ENCODE measurements at places on chromosomes 12 and 14. TPM values are rescaled to one million over a fixed set of nuclear protein-coding genes. Genes with fewer than 3 reads are reported as not detected.
A peak's percentile ranks its signal among the peaks of the same experiment; 100 is the strongest.

DNA sequence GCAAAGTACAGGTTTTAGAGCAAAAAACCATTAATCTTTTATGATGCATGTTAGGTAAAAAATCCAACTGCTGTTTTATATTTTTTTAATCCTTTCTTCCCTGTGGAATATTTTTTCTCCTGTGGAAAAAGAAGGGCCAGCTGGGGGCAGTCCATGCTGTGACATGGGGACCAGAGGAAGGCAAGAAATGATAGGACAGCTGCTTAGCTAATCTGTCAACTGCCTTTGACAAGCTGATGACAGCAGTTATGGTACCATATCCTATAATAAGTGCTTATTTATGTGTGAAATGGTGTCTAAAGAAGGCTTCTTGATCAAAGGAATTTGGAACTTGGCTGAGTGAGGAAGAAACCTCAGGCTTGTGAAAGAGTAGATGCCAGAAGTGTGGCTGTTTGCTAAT lies 452.4 kb upstream of the NOVA1 start:
- no peak for DNase-seq
- H3K27me3 ChIP-seq: no peaks in the 10 kb centered on the region
- no peaks in the 10 kb centered on the region for H3K4me1 ChIP-seq
- H3K27ac ChIP-seq: no peak overlapping the region

GRCh38 chr12:122081697-122082221 lies 3.2 kb downstream of the MLXIP start:
- peak overlapping the region; percentile 78 for H3K4me3 ChIP-seq
- DNase-seq: no peak
- peaks cover 31% of the 10 kb centered on the region for H3K36me3 ChIP-seq
- H3K27me3 ChIP-seq: no peaks in the 10 kb centered on the region
- H3K27ac ChIP-seq: peak overlapping the region; percentile 79

Gene KERA
- not detected for total RNA-seq

DNA sequence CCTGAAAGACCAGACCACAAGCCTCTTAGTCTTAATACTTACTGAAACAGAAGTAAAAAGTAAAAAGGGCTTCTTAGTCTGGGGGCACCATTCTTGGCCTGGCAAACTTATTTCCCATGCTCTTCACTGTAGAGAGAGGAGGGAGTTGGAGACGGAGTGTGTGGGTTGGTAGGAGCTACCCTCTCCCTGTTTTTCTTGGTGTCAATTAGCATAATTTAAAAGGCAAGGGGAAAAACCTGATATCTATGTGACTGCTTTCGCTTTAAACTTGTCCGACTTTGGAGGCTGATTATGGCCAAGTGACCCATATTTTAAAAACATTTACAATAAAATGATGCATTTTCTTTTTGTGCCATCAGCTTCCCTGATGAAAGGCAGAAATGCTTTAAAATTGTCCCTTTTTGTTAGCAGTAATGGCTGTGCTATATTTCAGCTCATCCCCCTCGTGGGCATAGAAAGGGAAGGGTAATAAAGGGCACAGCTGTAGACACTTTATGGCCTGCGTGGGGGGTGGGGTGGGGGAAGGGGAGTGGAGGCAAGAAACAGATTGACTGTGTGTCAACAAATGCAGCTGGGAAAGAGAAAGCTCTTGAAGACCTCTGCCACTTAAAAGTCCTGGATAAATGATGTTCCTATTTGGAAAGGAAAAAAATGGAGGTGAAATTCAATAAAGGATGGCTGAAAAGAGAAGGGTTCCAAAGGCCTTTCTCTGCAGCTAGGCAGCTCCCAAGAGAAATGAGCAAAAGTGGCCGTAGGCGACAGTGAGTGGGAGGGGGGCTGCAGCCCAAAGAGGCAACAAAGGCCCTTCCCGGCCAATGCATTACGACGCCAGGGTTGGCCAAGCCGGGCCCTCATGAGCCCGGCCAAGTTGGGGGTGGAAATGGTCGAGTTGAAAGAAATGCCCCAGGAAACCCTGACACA lies 57.5 kb upstream of the TMEM263 start:
- no peak overlapping the region for H3K4me3 ChIP-seq
- peaks cover 14% of the 10 kb centered on the region for H3K27me3 ChIP-seq
- H3K4me1 ChIP-seq: peaks cover 6% of the 10 kb centered on the region
- H3K36me3 ChIP-seq: no peaks in the 10 kb centered on the region

DNA sequence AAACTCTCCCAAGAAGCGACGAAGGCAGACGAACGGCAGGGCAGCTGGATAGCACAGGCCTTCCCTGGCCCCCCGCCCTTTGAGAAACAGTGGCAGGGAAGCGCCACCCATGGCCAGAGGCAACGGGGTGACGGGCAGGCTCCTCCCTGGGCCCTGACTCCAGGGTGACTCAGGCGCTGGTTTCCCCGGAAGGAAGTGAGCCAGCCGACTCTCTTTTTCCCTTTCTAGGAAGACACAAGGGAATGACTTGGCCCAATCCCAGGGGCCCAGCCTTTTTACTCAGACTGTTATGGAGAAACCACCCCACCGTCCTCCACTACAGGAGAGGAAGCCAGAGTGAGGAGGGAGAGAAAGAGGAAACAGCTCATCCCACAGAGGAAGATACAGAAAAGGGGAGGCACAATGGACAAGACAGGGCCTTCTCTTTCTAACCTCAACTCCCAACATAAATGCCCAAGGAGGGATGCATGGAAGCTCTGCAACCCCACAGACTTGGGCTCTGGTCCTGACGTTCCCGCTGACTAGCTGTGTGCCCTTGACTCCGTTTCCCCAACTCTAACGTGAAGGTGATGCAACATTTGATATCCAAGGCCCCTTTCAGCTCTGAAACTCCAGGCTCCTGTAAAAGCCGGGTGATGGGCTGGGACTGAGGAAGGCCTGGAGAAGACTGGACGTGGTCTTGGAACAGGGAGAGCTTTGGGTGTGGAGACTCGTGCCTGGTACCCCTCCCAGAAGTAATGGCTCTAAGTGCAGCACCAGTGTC lies 27.9 kb downstream of the ACTN1 start:
- no peak overlapping the region for H3K4me3 ChIP-seq
- peaks cover 43% of the 10 kb centered on the region for H3K36me3 ChIP-seq
- peaks cover 88% of the 10 kb centered on the region for H3K4me1 ChIP-seq
- DNase-seq: no peak

Gene APOLD1
- total RNA-seq: 6.3 TPM
